Uterus (tissue), 4 donors: ENCODE measurements at places on chromosomes 3 and 15. TPM values are rescaled to one million over a fixed set of nuclear protein-coding genes. Genes with fewer than 3 reads are reported as not detected.

GRCh38 chr3:122396511-122396910 is 12.5 kb downstream of the FAM162A start:
- no peak for DNase-seq

DNA sequence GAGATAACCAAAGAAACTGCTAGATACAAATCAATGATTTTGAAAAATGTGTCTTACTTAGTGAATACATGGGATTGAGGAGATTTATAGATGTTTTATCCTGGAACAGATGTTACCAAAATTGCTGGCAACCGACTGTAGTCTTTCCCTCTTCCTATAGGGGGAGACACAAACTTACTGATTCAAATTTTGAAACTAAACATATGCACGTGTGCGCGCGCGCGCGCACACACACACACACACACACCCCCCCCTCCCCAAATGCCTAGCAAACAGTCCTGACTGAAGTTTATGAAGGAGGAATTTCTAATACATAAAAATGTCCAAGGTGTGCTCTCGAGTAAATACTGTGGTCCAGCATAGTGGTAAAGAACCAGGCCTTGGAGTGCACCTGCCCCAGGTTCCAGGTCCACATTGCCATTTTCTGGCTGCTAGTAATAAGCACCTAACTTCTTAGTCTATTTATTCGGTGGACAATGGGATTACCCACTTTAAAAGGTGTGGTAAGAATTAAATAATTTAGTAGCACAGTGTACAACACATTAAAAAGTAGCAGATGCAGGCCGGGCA is 18.5 kb upstream of the C3orf62 start:
- DNase-seq = no peak

DNA sequence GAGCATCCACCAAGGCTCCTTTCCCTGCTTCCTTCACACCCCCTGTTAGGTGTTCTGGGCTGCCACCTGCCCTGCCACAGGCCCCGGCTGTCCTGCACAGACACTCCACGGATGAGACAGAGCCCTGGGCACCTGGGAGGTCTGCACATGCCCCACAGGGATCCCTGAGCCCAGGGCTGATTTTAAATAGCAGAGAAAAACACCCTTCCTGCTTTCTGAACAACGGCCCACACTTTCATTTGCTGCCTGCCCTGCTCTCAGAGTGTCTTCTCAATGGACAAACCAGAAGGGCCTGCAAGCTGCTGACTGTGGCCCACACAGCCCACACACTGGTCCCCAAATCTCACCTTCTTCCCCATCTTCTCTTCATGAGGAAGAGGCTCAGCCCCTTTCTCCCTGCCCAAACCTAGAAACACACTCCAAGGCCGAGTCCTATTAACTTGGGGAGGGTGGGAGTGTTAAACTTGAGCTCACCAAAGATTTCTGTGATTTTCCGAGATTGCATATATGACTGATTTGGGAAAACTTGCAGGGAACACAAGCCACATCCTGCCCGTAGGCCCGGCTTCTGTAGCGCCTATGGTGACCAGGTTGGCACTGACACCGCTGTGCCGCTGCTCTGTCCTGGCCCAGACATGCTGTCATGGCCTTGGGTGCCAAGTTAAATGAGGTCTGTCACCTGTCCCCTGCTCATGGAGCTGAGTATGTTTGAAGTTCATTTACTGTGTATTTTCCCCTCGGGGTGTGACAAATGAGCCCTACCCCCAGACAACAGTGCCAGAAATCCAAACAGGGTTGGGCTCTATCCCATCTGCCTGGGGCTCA is 47.2 kb upstream of the KLF13 start:
- no peak for DNase-seq

- no peak for DNase-seq
Observed at GRCh38 chr15:89899295-89899945, 5.6 kb upstream of the AP3S2 start.

SLC22A13 gene
- 0.70 TPM for total RNA-seq
